Activated CD4-positive, alpha-beta T cell treated with anti-CD3 and anti-CD28 coated beads, Interleukin-10, Interleukin-2, amounts not matched to agents 100 ng/mL and 50 ng/mL, durations not matched to agents 16 hours and 8 hours (primary cell): ENCODE measurements at places on chromosomes 5 and 9.

- DNase-seq, result no peak
Measured at GRCh38 chr5:178323541-178323865, 90.9 kb upstream of the PHYKPL start.

DNA sequence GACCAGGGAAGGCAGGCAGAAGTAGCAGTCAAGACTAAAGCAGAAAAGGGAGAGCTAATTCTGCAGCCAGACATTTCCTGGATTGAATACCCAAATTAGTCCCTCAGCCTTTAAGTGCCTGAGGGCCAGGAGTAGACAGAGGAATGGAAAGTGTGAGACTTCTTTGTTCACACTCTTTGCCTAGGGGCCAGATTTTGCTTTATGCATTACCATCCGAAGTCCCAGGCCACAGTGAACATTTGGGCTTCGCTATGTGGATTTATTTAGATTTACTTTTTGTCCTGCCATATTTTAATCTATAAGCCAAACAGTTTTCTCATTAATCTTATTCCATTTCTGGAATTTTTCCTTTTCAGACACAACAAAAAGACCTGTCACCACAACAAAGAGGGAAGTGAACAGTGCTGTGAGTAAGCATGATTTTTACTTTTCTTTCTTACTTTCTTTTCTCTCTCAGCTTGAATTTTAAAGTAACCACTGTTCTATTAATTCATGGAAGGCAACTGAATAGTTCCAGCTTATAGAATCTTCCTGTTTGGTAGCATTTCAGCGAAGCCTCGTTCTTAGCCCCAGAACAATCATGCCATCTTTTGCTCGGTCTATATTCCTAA is 52.6 kb downstream of the PDCD1LG2 start:
- DNase-seq, result no peak

- DNase-seq, result no peak
Measured at GRCh38 chr5:154916874-154917273, 21.1 kb downstream of the GEMIN5 start.

DNA sequence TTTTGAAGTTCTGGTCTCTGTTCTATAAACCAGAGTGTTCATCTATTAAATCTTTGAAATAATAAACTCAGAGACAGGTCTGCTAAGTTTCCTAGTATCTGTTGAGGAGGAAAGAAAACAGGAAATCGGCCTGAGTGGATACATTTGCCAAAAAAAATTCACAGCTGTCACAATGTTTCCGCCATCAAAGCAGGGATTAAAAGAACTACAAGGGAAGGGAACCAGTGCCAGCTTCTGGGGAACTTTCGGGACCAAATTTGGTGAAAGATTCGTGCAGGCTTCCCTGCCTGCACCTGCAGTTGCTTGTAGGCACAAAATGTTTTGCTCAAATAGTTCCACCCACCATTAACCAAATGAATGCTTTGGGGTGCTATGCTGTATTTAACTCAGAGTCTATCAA is 267.5 kb downstream of the MSX2 start:
- no peak for DNase-seq

GRCh38 chr5:98308231-98308630 is 465.2 kb upstream of the RGMB start:
- no peak for DNase-seq

- no peak for DNase-seq
Measured at GRCh38 chr5:142683881-142684505, 1.9 kb downstream of the FGF1 start.

GRCh38 chr5:145483212-145483611 is 351.9 kb downstream of the PRELID2 start:
- DNase-seq, result no peak

DNA sequence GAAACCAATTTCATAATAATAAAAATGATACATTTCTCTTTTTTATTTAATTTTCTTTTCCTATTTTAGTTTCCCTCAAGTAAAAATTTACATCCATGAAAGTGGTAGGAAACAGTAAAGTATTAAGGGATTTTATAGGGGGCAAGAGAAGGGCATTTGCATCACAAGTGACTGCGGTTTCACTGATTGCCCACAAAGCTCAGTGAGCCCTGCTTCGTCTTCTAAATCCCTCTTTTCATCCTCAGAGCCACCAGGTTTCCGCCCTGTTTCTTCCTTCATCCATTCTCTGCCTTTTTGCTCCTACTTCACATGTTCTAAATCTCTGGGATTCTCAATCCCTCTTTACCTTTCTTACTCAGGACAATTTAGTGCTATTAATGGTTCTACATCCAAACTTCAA is 491.4 kb downstream of the LRRC70 start:
- no peak for DNase-seq

- no peak for DNase-seq
Measured at GRCh38 chr5:105782501-105782900, 1888.2 kb downstream of the EFNA5 start.

GRCh38 chr9:6632516-6633183 is 12.9 kb downstream of the GLDC start:
- no peak for DNase-seq

DNA sequence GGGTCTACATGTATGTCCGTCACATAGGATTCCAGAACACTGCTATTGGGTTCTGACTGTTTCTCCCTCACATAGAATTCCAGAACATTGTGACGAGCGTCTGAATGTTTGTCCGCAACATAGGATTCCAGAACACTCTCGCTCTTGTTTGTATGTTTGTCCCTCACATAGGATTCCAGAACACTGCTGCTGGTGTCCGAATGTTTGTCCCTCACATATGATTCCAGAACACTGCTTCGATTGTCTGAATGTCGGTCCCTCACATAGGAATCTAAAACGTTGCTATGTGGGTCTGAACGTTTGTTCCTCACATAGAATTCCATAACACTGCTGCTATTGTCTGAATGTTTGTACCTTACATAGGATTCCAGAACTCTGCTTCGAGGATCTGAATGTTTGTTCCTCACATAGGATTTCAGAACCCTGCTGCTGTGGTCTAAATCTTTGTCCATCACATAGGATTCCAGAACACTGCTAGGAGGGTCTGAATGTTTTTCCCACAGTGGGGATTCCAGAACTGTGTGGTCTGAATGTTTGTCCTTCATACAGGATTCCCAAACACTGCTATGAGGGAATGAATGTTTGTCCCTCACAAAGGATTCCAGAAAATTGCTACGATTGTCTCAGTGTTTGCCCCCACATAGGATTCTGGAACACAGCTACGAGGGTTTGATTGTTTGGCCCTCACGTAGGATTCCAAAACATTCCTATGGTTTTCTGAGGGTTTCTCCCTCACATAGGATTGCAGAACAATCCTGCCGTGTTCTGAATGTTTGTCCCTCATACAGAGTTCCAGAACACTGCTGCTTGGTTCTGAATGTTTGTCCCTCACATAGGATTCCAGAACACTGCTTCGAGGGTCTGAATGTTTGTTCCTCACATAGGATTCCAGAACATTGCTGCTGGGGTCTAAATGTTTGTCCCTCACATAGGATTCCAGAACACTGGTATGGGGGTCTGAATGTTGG is 220.5 kb downstream of the FOXD4L6 start:
- DNase-seq, result no peak

DNA sequence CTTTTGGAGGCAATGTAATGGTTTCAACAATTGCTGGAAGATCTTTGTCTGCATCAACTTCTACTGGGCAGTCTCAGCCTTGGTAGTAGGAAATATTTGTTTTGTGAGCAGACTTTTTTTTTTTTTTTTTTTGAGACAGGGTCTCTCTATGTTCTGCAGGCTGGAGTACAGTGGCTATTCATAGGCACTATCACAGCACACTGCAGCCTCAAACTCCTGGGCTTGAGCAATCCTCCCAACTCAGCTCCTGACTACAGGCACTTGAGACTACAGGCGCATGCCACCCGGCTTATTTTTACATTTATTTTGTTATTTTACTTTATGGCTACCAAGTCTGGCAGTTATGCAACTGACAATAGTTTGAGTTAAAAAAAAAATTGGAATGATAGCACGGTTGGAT is 187.3 kb downstream of the SNX18 start:
- no peak for DNase-seq

GRCh38 chr9:98921732-98922131 is 22.0 kb upstream of the COL15A1 start:
- no peak for DNase-seq

DNA sequence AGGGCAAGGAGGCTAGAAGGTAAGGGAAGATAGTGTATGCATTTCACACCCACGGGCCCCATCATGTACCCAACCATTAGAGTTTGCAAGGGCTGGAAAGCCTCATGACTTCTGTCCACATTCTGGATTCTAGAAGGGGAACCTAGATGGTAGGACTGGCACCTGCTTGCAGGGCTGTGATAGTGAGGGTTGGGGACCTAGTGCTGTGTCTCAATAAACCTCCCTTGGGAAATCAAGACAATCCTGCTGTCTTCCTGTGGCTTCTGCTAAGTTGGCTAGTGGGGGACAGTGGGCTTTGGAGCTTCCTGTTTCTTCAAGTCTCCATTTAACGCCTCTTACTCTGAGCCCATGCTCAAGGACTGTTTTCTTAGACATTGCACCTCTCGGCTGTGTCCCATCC is 43.6 kb upstream of the SYNPO start:
- no peak for DNase-seq

DNA sequence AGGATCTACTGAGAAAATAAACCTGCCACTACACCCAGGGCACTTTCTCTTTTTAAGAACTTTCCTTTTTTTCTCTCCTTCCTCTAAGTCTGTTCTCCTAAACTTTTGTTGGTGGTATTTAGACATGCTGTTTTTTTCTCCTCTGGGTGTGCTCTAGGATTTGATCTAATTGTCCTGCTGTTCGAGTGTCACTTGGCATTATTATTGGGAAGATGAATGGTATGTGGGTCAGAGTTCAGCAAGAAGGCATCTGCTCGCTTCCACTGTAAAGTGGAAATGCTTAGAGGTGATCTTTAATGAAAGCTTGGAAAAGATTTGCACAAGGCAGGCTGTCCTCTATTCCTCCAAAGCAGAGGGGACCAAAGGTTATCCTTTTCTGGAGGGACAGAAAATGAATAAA is 1.3 kb upstream of the PLPPR1 start:
- no peak for DNase-seq

- DNase-seq, result no peak
Measured at GRCh38 chr5:137272831-137273230, 226.3 kb downstream of the SPOCK1 start.

- no peak for DNase-seq
Measured at GRCh38 chr9:99016681-99017387, 73.1 kb downstream of the COL15A1 start.

DNA sequence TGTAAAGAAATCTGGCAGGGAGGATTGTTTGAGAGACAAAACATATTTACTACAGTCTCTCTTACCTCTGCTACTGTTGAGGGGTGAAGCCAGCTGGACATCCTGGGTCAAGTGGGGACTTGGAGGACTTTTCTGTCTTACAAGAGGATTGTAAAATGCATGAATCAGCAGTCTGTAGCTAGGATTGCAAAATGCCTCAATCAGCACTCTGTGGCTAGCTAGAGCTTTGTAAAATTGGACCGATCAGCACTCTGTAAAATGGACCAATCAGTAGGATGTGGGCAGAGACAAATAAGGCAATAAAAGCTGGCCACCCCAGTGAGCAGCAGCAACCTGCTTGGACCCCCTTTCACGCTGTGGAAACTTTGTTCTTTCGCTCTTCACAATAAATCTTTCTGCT is 995.8 kb upstream of the CDH6 start:
- DNase-seq, result no peak

DNA sequence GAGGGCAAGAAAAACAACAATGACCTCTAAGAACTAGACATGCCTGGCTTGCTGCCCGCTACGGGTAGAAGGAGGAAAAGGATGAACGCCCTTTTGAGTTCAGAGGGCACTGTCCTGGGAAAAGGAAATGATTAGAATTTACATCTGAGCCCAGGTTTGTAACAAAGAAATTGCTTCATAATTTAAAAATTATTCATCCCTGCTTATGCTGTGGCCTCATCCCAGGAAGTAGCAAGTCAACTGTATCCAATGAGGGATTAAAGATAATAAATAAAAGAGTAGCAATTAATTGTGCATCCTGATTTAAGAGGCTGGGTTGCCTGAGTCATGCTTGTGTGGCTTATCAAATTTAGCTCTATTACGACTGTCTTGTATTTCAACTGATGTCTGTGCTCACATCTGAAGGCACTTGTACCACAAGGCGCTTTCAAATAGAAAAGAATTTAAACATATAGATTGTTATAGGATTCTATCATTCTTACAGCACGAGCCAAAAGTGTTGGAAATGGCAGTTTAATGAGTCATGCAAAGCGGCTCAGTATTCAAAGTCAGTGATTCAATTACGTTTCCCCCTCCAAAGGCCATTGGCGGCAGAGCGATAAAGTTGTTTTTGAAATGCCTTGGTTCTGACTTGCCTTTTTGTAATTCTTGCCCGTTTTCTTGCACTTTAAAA is 40.0 kb upstream of the DMRT1 start:
- no peak for DNase-seq

DNA sequence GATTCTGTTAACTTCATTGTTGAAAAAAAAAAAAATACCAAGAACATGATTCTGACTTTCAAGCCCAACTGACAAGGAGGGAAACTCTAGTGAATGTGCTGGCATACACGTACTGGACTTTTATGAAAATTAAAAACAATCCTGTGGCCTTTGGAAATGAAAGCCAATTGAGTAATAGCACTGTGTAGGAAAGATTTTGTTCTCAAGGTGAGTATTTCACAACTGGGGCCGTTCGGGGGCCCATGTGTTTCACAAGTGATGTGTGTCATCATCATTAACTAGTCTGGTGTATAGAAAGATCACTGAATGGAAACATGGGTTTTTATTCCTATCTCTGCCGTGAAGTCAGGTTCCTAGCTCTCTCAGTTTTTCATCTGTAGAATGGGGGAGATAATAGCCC is 605.0 kb upstream of the CLINT1 start:
- no peak for DNase-seq

- no peak for DNase-seq
Measured at GRCh38 chr5:81827500-81827899, 76.6 kb upstream of the SSBP2 start.

DNA sequence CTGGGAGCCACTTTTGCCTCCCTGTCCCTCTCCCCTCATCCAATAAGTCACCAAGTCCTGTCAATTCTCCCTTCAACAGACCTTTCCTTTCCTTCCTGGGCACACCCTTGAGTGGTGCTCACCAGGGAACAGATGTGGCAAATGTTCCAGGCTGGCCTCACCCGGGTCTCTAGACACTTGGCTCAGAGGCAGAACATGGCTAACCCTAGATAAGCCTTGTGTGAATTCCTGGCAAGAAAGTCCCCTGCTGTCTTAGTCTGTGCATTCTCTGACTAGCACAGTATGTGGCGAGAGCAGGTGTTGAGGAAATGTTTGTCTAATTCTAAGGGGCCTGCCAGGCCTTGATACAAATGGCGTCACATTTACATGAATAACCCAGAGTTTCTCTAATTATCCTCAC is 41.2 kb upstream of the PTGS1 start:
- no peak for DNase-seq

DNA sequence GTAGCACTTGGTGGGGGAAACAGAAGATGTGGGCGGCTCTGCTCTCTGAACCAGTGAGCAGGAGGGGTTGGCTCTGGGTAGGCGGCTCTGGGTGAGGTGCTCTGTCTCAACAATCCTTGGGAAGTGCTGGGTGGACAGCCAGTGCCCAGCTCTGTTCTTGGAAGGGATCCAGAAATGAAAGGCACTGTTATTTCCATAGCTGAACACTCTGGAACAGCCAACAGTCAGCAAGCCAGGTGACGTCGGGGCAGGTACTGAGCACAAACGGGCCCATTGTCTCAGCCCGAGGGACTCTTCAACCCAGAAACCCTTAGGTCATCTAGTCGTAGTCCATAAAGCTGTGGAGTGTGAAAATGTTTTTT is 36.3 kb downstream of the OLFM1 start:
- no peak for DNase-seq

GRCh38 chr5:159514229-159514810 is 184.0 kb upstream of the IL12B start:
- no peak for DNase-seq

GRCh38 chr9:99003308-99003707 is 59.6 kb downstream of the COL15A1 start:
- DNase-seq, result no peak

- DNase-seq, result no peak
Measured at GRCh38 chr5:177529247-177530203, 12.8 kb upstream of the DDX41 start.
